WTC11 (cell line): ENCODE measurements at places on chromosomes 5 and 9.

DNA sequence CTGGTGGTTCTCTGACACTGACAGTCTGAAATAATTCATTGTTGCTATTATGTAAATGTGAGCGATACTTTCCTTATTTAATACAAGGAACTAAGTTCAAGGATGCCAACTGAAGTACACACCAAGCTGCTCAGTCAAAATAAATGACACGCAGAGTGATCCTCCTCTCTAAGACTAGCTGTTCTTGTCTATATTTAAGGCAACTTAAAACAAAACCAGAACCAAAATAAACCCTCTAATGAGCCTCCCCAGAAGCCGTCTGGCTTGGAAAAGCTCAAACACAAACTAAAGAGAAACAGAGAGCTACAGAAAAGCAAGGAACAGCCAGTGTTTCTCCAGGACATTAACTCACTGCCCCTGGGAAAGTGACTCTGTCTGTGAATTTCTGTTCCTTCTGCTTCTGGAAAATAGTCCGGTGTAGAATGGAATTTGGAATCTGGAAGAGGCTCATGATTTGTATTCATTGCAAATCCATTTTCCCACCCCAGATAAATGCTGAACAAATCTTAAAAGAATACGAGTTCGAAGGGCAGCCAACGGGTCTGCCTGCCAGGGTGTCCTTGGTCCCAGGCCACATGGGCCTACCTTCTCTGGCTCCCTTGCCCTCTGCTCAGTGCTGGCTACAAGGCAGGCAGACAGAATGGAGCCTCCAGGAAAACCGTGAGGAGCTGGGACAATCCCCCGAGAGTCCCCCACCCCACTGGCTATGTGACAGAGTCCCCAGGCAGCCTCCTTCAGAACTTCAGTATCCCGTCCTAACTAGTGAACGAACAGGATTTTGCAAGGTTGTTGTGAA, 14.8 kb downstream of the GGTA1 start:
- no peaks in the 10 kb centered on the region for H3K27me3 ChIP-seq
- no peak for DNase-seq
- H3K4me3 ChIP-seq: no peak overlapping the region
- H3K4me1 ChIP-seq: peaks cover 2% of the 10 kb centered on the region; the same call in 1 of the 2 replicates
- no peaks in the 10 kb centered on the region for H3K36me3 ChIP-seq
- H3K27ac ChIP-seq: no peak overlapping the region

- peak overlapping the region; percentile 95 for H3K4me3 ChIP-seq
- H3K27me3 ChIP-seq: peaks cover 10% of the 10 kb centered on the region
- H3K4me1 ChIP-seq: peaks cover 44% of the 10 kb centered on the region
- peaks cover 7% of the 10 kb centered on the region for H3K36me3 ChIP-seq
- no peak for DNase-seq
Measured at GRCh38 chr5:172281346-172281745, 2.2 kb downstream of the UBTD2 start.

- H3K4me3 ChIP-seq: no peak overlapping the region
- H3K27ac ChIP-seq: peak overlapping the region; percentile 74; the same call in 1 of the 2 replicates
- peaks cover 9% of the 10 kb centered on the region for H3K36me3 ChIP-seq
Measured at GRCh38 chr9:129012893-129013448, 15.2 kb downstream of the SH3GLB2 start.

DNA sequence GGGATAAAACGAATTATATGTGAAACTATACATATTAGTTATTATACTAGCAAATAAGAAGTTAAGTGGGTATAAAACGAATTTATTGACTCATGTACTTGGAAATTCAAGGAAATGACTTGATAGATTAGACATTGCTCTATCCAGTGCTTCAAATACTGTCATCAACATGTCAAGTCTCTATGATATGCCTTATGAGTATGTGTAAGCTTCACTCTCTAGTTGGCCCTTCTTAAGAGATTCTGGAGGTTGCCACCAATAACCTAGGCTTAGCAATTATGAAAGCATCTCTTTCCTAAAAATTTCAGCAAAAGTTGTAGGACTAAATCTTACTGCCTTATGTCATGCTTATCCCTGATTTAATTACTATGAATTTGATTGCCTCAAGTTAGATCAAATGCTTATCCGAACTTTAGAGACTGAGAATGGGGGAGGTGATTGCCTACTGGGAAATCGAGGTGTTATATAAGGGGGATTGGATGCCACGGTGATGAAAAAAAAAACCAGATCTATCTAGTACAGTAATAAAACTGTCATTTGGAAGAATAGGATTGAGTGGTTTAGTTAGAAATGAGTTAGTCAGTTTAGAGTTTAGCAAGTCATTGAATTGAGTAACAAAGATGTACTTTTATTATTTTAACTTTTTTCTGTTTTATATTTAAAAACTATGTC, 46.9 kb downstream of the CSNK1G3 start:
- H3K4me1 ChIP-seq: peaks cover 39% of the 10 kb centered on the region
- no peak for DNase-seq
- no peaks in the 10 kb centered on the region for H3K27me3 ChIP-seq
- H3K4me3 ChIP-seq: no peak overlapping the region
- H3K36me3 ChIP-seq: peaks cover 4% of the 10 kb centered on the region

DNA sequence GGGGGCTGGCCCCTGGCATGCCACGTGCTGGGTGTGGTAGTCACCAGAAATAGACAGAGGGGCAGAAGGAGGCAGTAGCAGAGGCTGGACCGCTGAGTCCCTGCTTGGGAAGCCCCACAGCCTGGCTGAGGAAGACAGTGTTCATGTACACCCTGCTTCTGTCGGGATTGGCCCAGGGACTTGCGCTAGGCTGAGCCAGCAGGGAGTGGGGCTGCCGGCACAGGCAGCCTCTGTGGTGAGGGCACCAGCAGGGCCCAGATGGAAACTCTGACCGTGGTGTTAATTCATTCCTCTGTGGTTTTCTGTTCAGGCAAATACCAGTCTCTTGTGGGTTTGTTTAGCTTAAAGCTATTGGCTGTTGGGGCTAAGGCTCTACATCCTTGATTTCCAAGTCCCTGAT, 108.6 kb upstream of the RAD23B start:
- no peaks in the 10 kb centered on the region for H3K36me3 ChIP-seq
- no peak for DNase-seq
- no peak overlapping the region for H3K27ac ChIP-seq

DNA sequence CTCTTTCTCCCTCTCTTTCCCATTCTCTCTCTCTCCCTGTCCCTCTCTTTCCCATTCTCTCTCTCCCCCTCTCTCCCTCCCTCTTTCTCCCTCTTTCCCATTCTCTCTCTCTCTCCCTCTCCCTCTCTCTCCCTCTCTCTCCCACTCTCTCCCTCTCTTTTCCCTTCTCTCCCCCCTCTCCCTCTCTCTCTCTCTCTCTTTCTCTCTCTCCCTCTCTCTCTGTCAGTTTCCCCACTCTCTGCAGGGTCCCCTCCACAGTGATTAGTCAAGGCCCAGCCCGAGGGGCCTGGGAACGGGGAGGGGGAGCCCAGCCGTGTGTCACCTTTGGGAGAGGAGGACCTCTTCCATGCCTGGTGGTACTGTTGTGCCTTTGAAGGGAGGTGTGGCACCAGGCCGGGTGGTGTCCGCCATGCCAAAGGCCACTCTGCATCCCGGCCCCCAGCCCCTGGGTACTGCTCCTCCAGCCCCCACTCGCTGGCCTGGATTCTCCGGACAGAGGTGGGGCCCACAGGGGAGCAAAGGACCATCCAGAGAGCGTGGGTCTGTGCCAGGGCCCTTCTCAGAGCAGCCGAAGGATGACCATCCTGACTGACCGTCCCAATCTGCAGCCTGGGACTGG, 25.4 kb downstream of the KCNT1 start:
- H3K36me3 ChIP-seq: peaks cover 13% of the 10 kb centered on the region
- peaks cover 1% of the 10 kb centered on the region for H3K27me3 ChIP-seq
- no peak overlapping the region for H3K4me3 ChIP-seq
- no peak overlapping the region for H3K27ac ChIP-seq
- DNase-seq: no peak

DNA sequence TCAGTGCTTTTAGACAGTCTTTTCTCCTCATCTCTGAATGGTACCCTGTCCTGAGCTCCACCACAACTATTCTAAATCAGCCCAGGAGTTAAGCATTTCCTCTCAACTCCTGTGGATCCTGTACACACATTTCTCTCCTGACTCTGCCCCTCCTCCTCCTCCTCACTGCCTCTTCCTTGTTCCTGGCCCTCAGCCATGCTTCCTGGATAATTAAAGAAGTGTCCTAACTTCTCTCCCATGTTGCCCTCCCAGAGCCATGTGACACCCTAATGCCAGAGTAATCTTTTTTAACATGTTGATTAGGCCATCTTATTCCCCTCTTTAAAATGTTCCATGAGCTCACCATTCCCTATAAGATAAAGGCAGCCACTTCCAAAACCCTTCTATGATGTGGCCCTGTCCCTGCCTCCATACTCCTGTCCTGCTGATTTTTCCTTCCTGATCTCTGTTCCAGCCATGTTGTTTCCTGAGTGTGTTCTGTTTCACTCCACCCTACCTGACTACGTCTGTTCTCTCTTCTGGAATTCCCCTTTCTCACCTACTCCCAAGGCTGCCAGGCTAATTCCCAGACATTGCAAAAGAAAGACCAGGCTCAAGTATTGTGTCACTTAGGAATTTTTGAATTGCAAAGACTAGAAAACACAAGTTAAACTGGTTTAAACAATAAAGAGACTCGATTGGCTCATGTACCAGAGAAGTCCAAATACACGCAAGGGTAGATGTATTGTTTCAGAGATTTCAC, 295.2 kb downstream of the MAST4 start:
- H3K4me1 ChIP-seq: peaks cover 20% of the 10 kb centered on the region
- no peak overlapping the region for H3K27ac ChIP-seq
- H3K36me3 ChIP-seq: no peaks in the 10 kb centered on the region
- no peak for DNase-seq
- H3K27me3 ChIP-seq: peaks cover 12% of the 10 kb centered on the region
